Choroid plexus epithelial cell (primary cell): ENCODE measurements at places on chromosomes 4 and X.

GRCh38 chr4:31291238-31291637 lies 571.1 kb downstream of the PCDH7 start:
- no peak for DNase-seq

- no peak for DNase-seq
Measured at GRCh38 chr4:169313732-169314131, 43.0 kb upstream of the SH3RF1 start.

DNA sequence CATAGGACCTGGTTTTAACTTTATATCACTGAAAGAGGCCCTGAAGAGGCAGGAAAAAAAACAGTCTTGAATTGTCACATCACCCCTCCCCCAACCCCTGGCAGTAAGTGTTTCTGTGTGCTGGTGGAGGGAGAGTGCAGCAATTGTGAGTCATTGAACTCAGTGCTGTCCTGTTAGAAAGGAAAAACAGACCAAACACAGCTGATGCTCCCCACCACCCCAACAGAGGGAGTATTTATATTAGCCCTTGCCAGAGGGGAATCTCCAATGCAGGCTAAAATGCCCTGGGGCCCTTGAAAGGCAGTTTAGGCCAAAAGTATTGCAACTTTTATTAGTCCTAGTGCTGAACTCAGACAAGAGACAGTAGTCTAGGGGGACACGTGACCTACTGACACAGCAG lies 197.8 kb upstream of the AGTR2 start:
- DNase-seq = peak; percentile 2

DNA sequence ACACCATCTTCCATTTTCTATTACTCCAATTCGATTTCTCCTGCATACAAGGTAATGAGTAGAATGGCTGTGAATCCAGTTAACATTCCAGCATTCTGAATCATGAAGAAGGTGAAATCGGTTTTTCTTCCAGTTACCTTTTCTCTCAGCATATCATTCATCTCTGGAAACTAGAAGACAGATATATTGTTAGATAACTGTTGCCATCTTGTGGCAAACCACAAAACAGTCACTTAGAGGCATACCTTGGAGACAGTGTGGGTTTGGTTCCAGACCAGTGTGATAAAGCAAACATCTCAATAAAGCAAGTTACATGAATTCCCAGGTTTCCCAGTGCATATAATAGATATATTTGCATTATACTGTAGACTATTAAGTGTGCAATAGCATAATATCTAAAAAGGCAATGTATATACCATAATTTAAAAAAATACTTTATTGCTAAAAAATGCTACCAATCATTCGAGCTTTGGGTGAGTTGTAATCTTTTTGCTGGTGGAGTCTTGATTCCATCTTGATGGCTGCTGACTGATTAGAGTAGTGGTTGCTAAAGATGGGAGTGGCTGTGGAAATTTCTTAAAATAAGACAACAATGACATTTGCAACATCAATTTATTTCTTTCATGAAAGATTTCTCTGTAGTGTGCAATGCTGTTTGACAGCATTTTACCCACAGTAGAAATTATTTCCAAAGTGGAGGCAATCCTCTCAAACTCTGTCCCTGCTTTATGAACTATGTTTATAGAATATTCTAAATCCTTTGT lies 82.1 kb downstream of the SLC39A8 start:
- peak; percentile 74 for DNase-seq

- DNase-seq = no peak
Measured at GRCh38 chr4:87505862-87506261, 23.3 kb downstream of the SPARCL1 start.

DNA sequence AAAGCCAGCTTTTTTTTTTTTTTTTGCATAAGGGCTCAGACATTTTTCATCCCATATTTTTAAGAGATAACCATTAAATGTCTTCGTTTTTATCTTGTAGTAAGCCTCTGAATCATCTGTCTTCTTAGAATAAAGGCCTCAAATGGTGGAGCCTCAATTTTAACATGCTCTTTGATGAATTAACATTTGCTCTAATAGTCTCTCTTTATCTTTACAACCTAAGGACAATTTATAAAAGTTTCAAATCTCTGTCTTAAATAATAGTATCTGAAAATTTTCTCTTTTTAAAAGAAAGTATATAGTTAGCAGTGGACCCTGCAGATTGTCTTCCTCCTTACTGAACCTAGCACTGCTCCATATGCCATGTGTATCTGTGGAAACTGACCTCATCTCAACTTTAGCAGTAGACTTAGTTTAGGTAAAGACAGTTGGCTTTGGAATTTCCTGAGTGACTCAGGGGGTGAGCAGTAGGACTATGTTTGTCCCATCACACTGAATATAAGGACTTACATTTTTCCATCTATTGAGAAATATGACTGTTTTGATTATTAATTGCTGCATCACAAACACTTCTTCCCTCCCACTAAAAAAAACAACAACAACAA lies 1658.0 kb downstream of the STIM2 start:
- DNase-seq = peak; percentile 37

DNA sequence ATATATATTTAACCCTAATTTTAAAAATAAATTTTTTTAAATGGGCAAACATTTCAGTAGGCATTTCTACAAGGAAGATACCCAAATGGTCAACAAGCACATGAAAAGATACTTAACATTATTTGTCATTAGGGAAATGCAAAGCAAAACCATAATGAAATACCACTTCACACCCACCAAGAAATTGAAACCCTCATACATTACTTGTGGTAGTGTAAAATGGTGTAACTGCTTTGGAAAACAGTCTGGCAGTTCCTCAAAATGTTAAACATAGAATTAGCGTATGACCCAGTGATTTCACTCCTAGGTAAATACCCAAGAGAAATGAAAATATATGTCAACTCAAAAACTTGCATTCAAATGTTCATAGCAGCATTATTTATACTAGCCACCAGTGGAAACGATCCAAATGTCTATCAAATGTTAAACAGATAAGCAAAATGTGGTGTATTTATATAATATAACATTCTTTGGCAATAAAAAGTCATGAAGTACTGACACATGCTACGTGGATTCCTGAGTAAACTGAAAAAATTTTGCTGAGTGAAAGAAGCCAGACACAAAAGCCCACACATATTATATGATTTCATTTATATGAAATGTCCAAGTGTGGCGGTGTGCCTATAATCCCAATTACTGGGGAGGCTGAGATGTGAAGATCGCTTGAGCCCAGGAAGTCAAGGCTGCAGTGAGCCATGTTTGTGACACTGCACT lies 16.6 kb downstream of the TRIM2 start:
- no peak for DNase-seq

GRCh38 chr4:113884655-113885054 lies 94.8 kb downstream of the ARSJ start:
- DNase-seq = no peak

DNA sequence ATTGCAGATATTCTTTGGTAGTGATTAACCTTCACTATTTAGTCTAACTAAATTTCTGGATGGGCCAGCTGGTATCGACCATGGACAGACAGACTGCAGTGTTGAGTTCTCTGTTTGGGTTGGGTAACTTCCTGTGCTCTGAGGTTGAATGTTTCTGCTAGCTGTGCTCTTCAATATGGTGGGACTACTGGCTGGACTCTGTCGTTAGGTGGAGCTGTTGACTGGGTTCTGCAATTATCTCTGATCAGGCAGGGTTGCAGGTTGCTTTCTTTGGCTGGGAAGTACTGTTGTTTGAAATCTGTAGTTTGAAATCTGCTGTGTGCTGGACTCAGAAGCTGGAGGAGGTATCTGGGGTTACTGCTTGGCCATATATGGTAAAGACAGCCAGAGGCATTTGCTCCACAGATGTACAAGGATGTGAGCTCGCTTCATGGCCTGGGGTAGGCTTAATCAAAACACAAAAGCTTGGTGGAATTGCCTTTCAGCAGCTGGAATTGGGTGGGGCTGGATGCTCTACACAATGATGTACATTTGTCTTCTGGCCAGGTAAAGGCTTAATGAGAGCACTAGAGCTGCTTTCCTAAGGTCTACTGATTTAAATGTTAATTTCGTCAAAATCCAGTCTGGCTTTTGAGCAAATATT lies 1472.0 kb downstream of the FAM133A start:
- DNase-seq = no peak

DNA sequence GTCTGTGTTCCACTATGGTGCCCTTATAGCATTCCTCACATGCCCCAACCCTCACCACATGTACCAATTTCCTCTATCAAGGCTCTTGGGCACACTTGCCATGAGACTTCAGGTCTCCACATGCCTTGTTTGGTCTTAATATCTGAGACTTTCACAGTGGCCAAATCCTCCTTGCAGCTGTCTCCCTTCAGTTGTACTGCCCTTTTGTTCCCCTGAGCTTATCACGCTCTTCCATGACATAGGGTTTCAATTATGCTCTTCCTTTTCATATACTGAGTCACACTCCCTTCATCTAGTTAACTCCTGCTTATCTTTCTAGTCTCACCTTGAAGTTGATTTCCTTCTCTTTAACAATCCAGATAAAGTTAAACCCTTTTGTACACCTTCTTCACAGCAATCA lies 212.9 kb downstream of the PDHA2 start:
- DNase-seq = peak; percentile 13

DNA sequence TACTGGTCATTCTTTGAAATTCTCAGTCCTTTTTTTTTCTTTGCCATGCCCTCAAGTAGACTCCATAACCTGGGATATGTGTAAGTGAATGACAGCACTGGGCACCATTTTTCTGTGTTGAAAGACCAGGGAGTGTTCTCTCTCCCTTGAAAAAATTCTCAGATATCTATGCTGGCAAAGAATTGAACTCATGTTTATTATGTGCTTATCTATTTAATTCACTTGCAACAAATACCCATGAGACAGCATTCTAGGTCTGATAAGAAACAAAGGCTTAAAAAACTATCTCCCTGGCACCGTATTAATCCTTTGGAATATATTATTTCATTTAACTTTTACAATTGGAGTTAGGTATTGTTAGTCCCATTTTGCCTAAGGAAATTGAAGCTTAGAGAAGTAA lies 36.7 kb downstream of the LARP7 start:
- no peak for DNase-seq

GRCh38 chr4:47050761-47051725 lies 19.7 kb downstream of the GABRB1 start:
- no peak for DNase-seq

- DNase-seq = no peak
Measured at GRCh38 chrX:65873385-65873784, 166.5 kb downstream of the VSIG4 start.

DNA sequence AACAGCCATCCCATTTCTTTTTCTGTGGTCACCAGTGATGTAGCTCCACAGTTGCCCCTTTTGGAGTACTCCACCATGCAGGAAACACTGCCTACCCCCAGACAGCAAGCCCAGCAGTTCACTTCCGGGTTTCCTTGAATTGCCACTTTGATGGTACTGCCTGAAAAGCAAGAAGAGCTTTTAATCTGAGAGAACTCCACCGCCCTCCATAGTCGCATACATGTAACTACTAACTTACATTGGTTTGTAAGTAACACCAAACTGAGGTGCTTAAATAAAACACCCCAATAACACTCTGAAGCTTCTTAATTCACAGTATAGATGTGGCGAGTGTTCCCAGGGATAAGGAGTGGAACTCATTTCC lies 53.6 kb upstream of the HPSE start:
- DNase-seq = peak; percentile 13

DNA sequence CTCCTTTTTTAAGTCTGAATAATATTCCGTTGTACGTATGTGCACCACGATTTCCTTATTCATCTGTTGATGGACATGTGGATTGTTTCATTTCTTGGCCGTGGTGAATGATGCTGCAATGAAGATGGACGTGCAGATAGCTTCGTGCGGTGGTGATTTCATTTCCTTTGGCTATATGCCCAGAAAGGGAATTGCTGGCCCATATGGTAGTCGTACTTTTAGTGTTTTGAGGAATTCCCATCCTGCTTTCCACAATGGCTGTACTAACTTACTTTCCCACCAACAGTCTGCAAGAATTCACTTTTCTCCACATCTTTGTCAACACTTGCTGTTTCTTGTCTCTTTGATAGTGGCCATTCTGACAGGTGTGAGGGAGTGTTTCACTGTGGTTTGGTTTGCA lies 12.8 kb downstream of the ZFP42 start:
- peak; percentile 60 for DNase-seq

GRCh38 chr4:168723569-168723968 lies 226.7 kb downstream of the PALLD start:
- peak; percentile 34 for DNase-seq

DNA sequence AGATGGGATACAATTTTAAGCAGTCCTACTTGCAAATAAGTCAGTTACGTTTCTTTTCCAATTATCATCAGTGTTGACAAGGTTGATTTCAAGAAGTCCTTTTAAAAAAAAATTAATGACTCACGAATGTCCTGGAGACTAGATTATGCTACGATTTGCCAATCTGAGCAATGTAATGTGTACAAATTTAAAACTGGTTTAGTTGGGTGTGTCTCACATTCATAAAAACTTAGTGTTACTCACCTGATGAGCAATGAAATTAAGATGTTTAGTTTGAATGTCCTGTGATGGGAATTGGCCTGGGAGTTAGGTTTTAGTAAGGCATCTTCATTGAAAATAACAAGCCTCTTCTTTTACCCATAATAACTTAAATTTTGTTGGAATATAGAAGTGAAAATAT lies 136.7 kb upstream of the POF1B start:
- DNase-seq = no peak
